ENCODE measurements at places on chromosomes 4 and X.

GRCh38 chr4:4526401-4526800 lies 15.4 kb downstream of the STX18 start:
- DNase-seq, result no peak

DNA sequence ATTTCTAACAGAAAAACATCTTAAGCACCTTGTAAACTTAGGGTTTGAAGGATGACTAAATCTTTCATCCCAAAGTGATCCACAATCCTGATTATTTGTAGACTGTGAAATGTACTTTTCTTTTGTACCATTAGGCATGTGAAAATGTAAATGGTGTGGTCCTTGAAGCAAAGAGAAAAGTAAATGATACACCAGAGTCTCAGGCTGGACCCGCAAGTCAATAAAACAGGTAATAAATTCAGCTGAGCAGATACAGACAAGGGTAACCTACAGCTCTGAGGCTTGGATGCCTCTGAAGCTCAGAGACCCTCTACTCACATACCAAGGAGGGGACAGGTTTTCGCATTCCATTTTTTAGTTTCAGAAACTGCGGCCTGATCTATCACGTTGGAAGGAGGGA lies 2.8 kb upstream of the LAP3 start:
- DNase-seq, result no peak

GRCh38 chrX:101359966-101360365 lies 11.4 kb upstream of the TIMM8A start:
- DNase-seq, result no peak

GRCh38 chr4:128780688-128781087 lies 28.8 kb upstream of the JADE1 start:
- no peak for DNase-seq

GRCh38 chrX:153063315-153063714 lies 7.0 kb downstream of the PNMA3 start:
- DNase-seq, result no peak

GRCh38 chr4:144645102-144645630 lies 790 bp upstream of the HHIP start:
- no peak for DNase-seq

- DNase-seq, result no peak
These were observed 198.2 kb upstream of the CXorf66 start for GRCh38 chrX:140163371-140164159.

DNA sequence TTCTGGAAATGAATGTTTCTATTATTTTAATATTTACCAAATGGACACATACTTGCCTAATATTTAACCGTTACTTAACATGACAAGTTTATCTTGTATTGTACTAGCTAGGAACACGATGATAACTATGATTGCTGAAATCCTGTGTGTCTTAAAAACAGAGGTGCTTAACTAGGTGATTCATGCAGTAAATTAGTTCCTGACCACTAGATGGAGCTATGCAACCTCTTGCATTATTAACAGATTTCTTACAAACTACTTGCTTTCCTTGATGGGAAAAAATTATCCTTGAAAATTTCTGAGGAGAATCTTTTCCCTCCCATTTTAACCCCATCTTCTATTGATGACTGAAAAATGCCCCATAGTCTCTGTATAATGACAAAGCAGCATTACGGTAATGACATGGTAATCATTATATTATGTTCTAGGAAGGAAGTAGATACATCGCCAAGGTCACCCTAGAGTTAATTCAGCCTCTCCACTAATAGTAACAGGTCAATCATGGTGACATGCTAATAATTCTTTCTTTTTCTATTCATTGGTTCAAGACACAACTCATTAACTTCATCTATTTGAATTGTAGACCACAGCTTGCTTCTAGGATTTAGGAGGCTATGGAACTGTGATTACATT lies 844.2 kb downstream of the RAPGEF2 start:
- no peak for DNase-seq

All from stimulated activated CD8-positive, alpha-beta memory T cell treated with anti-CD3 and anti-CD28 coated beads, Interleukin-7, amount 100 ng/mL, for 4 hours (primary cell).